H4 (cell line): ENCODE measurements at places on chromosomes 3 and 15. TPM values are rescaled to one million over a fixed set of nuclear protein-coding genes. Genes with fewer than 3 reads are reported as not detected.
A peak's percentile ranks its signal among the peaks of the same experiment; 100 is the strongest.

Gene DPPA2
- not detected in 2 replicates for total RNA-seq

- no peak for DNase-seq
Measured at GRCh38 chr15:29871401-29871800, 49.1 kb upstream of the TJP1 start.

Gene AGBL1
- not detected in 2 replicates for total RNA-seq

Gene CHST2
- 0.88 and 0.89 TPM in 2 replicates for total RNA-seq

- no peak for DNase-seq
Measured at GRCh38 chr3:105322570-105323273, 44.0 kb upstream of the ALCAM start.

Gene PLA2G4E
- total RNA-seq = not detected in 2 replicates

- no peak for DNase-seq
Measured at GRCh38 chr3:157065201-157065600, 94.7 kb downstream of the CCNL1 start.

DNA sequence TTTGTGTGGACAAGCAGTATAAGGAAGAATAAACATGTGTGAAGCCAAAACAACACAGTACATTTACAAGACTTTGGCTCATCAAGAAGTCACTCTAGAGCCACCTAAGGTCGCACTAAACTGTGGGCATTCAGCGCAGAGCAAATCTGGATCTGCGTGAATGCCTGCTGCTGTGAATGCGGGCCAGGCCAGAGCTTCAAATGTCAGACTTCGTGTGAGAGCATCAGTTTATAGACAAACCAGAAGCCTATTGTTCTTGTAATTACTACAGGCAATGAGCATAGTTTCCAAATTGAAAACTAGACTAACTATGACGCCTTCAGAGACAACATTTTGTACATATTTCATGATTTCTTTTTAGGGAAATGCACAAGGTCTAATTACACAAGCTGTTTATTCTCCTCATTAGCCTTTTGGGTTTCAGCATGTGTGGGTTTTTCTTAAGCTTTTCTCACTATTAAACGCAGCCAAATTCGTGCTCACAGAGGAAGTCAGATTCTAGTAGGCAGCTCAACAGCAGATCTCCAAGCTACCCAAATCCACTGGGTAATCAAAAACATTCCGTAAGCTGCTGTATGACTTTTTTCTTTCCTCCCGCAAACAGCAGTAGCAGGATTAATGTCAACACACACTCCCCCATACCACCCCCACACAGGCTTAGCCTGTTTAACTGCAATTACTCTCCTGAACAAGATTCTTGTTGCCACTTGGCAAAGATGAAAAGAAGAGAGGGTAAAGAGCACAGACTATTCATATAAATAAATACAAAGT is 84.5 kb upstream of the SETMAR start:
- DNase-seq = no peak

- no peak for DNase-seq
Measured at GRCh38 chr3:23389089-23389488, 186.0 kb downstream of the UBE2E2 start.

Gene PLSCR1
- total RNA-seq = 259 and 270 TPM in 2 replicates

Gene RFT1
- total RNA-seq = 6.2 and 16.5 TPM in 2 replicates

DNA sequence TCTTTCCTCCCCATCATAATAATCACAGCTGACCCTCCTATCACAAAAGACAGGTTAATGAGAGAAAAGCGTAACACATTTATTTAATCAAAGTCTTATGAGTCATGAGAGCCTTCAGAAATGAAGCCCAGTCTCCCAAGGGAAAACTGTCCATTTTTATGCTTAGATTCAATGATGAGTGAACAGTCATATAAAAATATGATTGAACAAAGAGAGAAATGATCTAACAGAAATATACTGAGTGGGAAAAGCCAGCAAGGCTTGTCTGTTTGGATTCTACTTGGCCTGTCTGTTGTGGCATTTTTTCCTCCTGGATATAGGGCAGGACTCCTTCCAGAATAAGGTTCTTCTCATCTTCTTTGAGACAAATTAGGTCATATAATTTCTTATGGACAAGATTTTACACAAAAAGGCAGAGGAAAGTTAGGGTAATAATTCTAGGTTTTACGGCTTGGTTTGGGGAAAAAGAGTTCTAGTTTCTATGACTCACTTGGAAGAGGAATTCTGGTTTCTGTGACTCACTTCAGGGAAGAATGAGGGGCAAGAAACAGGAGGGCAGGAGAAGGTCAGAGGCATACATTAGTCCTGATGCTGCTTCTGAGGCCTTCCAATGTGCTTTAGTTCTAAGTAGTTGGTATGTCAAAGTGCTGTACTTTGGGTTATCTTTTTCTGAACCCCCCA is 534.2 kb downstream of the ZIC1 start:
- DNase-seq = peak; percentile 86

DNA sequence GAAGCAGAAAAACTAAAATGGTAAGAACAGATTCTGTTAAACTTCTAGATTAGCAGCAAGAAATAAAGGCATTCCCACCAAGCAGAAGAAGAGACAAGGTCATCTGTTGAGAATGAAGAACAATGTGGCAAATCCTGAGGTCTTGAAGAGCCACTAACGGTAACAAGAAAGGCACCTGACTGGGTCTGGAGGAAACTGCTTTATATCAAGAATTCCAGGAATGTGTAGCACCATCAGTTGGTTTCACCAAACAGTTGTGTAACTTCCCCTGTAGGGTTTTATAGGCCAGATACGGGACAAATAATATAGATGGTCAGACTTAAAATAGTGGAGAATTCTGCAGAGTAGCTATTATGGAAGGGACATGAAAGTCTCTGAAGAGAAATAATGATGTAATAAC is 57.3 kb downstream of the ACAP2 start:
- DNase-seq = peak; percentile 31

DNA sequence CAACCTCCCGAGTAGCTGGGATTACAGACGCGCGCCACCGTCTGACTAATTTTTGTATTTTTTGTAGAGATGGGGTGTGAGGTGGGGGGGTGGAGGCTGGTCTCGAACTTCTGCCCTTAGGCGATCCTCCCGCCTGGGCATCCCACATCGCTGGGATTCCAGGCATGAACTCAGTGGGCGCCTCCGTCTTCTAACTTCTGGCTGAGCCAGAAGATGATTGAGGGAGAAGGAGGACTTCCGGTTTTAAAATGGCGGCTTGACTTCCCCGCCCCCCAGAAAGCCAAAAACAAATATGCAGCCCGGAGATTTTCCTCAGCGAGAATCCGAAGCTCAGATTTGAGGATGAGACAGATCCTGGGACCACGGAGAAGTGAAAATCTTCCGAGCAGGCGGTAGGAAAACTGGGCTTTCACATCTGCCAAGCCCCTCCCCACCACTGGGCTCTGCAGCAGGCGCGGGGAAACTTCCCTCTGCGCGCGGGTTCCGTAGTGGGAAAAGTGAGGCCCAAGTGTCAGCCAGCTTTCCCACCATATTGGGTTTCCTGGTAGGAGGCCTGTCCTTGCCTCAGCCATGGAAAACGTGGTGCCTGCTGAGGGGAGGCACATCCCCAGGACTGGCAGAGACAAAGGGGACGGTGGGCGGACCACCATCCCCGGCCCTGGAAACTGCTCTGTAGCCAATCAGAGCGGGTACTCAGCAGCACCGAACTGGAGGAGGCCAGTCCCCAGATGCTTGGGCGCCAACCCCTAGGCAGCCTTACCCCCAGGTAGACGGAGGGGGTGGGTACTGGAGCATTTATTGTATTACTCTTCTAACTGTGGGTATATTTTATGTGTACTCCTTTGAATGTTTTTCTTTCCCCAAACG is 17.3 kb downstream of the CHST14 start:
- DNase-seq = no peak

GRCh38 chr3:42935472-42935871 is 29.5 kb downstream of the ZNF662 start:
- DNase-seq = no peak

DNA sequence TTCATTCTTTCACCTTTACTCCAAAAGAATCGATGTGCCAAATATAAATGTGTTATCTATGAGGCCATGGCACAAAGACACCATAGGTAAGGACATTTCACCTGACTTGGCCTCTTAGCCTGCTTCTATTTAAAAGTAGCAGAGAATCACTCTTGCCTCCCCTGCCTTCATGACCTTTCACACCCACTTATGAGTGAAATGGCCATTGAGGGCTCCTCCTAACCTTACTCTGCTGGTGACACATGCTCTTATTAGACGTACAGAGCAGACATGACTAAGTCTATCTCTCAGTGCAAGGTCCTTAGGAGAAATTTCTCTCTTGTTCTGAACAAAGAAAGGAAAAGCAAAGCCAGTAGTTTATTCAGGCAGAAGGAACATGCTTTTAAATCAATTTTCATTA is 150.7 kb downstream of the LRTM1 start:
- DNase-seq = no peak

GRCh38 chr15:90594301-90594738 is 64.6 kb downstream of the CRTC3 start:
- no peak for DNase-seq

GRCh38 chr3:155083313-155083905 is 3.3 kb downstream of the MME start:
- DNase-seq = no peak

Gene MAGEL2
- total RNA-seq = 0.27 TPM in 1 of 2 replicates, not detected in the other

Gene COPG1
- total RNA-seq = 181 and 213 TPM in 2 replicates

- DNase-seq = no peak
Measured at GRCh38 chr15:29322415-29322814, 52.8 kb upstream of the NSMCE3 start.

GRCh38 chr3:108110934-108111333 is 20.1 kb upstream of the CD47 start:
- DNase-seq = no peak

Gene C2CD4A
- total RNA-seq = not detected in 2 replicates

Gene HESX1
- 0.37 TPM in 1 of 2 replicates, not detected in the other for total RNA-seq

DNA sequence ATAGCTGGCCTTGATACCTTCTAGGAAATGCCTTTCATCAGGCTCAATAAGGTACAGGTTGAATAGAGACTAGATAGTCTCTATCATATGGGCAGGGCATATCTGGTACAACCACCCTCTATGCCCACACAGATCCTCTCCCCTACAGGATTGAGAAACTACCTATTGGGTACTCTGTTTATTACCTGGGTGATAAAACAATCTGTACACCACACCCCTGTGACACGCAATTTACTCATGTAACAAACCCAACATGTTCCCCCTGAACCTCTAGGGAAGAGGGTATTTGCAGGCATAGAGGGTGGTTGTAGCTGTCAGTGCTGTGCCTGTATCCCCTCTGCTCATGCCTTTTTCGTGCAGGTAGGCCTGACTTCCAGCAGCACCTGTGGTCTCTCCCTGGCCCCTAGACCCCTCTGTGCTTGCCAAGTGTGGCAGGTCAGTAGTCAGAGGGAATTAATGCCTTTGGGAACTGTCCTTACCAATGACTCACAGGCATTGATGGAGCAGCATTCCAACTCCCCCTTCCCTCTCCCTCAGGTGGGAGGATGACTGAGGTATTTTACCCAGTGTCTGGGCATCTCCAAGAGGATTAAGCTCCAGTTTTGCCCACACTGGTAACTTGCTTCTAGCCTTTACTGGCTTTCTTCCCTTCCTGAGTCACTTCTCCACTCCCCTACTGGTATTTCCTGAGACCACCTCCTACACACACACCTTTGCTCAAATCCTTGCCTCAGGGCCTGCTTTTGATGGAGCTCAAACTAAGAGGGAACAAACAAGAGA is 18.3 kb downstream of the CLSTN2 start:
- DNase-seq = no peak

Gene CTXN2
- not detected in 2 replicates for total RNA-seq

Gene P2RY14
- not detected in 2 replicates for total RNA-seq

GRCh38 chr15:33074212-33074611 is 120.3 kb downstream of the FMN1 start:
- no peak for DNase-seq

Gene CEP152
- total RNA-seq = 6.2 and 9.7 TPM in 2 replicates

DNA sequence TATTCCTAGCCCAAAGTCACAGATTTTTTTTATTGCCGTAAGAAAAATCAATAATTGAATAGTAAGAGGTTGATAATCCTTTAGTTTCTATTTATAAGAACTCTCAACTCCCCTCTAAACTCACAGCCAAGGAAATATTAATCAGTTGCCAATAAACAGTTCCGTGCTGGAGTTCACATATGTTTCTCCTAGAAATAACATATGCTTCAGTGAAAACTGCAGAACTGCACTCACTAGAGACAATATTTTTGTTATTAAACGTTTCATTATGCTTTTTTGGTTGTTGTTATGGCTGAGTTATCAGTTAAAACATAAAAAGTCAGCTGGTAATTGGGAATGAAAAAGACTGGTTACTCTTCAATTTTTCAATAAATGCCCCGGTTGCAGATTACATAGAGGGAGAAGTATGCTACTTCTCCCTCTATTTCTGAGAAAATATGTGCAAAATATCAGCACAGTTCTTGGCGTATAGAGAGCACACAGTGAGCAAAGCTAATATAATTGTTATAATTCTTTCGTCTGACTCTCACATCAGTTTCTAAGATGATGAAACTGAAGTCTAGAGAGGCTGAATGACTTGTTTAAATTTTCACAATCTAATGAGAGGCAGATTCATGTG is 781.2 kb upstream of the GRM7 start:
- no peak for DNase-seq

Gene PATL2
- total RNA-seq = 0.12 and 0.77 TPM in 2 replicates

GRCh38 chr15:23437673-23438072 is 9.4 kb downstream of the GOLGA6L2 start:
- DNase-seq = no peak
